ENCODE measurements at places on chromosomes 2 and 18.

- DNase-seq = no peak
Measured at GRCh38 chr2:128037649-128038048, 9.8 kb upstream of the SAP130 start.

DNA sequence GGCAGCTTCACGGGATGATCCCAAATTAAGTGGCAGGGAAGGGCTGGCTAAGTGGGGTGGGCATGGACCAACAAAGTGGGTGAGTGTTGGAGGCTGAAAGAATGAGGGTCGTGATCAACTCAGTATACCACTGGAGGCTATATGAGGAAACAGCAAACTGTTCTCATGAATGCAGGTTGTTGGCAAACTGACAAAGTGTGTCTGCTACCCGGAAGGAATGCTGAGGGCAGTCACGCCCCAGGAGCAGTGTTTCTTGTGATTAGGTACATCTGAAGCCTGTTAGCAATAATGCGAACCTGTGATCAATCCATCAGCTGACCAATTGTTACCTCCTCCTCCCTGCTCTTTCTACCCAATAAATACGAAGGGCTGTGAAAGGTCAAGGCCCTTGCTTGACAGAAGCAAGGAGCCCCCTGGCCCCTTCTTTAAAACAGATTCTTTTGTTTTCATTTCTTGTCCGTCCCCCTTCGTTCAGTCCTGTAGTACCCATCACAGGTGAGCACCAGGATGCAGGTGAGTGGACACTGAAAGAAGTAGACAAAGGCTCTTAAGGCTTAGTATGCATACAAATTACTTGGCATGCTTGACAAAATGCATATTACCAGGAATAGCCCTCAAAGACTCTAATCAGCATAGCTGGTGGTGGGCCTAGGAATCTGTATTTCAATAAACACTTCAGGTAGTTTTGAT, 67.9 kb downstream of the LOXHD1 start:
- no peak for DNase-seq

GRCh38 chr18:70554854-70555445, 266.1 kb downstream of the SOCS6 start:
- DNase-seq = no peak

- DNase-seq = no peak
Measured at GRCh38 chr2:7419186-7419585, 502.0 kb downstream of the RNF144A start.

- DNase-seq = no peak
Measured at GRCh38 chr2:9965119-9965822, 13.8 kb downstream of the GRHL1 start.

- DNase-seq = no peak
Measured at GRCh38 chr2:178450524-178450773, 526 bp downstream of the PRKRA start.

DNA sequence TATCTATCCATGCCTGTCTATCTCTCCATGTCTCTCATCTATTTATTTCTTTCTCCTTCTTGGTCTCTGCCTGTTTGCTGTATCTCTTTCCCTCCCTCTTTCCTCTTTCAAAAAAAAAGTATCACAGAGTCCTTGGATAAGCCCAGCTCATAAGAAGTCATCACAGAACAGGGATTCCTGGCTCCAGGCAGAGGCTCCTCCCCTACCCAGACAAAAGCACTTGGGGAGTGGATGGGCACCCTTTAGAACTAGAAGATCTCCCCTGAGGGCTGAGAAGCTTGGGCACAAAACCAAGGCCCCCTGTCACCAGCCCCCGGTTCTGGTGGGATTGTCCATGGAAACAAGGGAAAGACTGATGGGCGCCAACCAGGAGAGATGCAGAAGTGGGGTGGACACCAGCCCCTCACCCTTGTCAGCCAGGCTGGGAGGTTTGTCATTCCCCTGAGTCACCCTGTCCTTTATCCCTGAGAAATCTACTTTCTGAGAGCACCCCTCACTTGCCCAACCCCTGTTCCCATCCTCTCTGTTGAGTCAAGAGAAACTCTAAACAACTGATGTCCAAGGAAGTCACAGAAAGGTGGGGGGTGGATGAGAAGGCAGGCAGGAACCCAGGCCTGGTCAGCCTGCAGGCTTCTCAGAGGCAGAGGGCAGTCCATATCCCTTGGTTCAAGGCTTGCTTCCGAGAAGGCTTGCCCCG, 127.1 kb downstream of the TNS1 start:
- DNase-seq = no peak

GRCh38 chr2:144404586-144405314, 115.2 kb downstream of the ZEB2 start:
- no peak for DNase-seq

DNA sequence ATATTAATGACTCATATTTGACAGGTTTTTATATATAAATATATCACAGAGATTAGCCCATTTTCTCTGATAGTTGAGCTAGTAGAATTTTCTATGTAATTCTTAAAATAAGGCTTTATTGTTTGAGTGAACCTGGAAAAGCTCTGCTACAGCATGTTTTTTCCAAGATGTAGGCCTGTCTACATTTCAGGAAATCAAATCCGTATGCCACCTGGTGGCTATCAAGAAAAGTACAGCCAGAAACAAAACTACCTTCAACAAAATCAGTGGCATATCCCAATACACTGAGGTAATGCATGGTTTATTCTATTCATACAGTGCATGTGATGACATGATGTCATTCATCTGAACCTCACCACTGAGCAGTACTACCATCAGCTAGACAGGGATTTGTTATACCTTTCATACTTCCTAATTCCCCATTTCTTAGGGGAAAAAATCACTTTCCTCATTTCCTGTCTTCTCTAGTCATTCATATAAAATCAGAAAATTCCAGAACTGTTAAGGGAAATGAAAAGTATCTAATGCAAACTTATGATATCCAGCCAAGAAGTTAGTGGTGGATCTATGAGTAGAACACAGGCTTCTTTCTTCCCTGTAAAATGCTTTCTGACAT, 310.4 kb upstream of the SYT4 start:
- peak; percentile 8 for DNase-seq

- DNase-seq = no peak
Measured at GRCh38 chr2:224563537-224563936, 21.6 kb downstream of the CUL3 start.

DNA sequence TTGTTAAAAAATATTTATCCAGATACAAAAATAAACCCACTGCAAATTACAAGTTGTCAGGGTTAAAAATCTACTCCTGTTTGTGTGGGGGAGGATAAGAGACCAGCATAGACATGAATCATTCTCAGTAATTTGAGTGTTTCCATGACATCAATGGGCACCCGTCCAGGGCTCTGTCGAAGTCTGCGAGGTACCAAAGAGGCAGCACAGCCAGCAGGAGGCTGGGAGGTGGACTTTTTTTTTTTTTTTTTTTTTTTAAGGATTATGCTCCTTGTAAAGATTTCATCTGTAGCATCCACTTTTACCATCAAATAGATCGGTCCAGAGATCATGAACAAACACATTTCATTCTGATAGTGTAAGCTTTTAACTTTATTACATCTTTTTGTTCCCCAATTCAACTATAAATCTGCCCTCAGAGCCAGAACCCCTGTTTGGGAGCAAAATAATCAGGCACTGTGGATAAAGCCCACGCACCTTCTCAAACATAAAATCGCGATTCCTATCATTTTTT, 182.0 kb downstream of the TCF4 start:
- DNase-seq = peak; percentile 87

Measured in AG09319 (cell line).